ENCODE measurements at places on chromosomes 1 and 21.

DNA sequence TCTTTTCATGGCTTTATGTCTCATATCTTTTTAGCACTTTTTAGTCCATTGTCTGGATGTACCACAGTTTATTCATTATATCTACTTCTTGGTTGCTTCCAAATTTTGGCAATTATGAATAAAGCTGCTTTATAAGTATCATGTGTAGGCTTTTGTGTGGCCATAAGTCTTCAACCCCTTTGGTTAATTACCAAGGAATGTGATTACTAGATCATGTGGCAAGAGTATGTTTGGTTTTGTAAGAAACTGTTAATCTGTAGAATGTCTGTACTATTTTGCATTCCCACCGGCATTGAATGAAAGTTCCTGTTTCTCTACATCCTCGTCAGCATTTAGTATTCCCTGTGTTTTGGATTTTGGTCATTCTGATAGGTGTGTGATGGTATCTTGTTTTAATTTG, 31.5 kb downstream of the ZBTB40 start:
- no peak for DNase-seq

DNA sequence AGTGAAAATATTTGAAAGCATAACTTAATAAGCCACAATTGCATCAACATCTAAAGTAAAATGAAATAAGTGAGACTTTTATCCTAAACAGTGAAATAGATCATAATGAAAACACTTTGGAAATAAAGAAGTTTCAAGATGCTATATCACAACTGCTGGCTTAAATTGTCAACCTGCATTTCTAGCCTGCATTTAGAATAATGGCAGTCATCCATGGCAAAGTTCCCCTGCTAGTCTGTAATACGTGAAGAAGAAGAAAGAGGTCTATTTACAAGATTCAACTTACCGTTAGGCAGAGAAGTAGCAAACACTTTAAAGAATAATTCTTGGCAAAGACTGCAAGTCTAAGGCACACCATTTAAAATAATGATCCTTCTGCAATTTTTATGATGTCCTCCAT, 133.6 kb downstream of the DPYD start:
- DNase-seq: no peak

GRCh38 chr1:55143684-55144083, 71.5 kb downstream of the USP24 start:
- DNase-seq: peak; percentile 33

DNA sequence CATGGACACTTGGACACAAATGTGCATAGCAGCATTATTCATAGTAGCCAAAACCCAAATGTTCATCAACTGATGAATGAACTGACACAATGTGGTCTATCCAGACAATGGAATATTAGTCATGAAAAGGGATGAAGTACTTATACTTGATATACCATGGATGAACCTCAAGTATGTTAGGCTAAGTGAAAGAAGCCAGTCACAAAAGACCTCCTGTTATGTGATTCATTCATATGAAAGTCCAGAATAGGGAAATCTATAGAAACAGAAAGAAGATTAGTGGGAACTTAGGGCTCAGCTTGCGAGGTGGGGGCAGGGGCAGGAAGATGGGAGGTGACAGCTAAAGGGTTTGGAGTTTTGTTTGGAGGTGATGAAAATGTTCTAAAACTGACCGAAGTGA, 7.4 kb downstream of the KCNE1 start:
- no peak for DNase-seq

DNA sequence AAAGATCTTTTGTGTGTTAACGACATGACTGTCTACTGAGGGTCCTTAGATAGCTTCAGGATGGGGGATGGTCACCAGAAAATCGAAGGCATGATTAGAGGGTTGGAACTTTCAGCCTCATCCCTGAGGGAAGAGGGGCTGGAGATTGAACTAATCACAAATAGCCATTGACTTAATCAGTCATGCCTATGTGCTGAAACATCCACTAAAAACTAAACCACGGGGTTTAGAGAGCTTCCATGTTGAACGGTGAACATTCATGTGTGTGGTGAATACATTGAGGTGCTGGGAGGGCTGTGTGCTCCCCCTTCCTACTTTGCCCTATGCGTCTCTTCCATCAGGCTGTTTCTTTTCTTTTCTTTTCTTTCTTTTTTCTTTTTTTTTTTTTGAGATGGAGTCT, 17.0 kb downstream of the RBP7 start:
- no peak for DNase-seq

- peak; percentile 9 for DNase-seq
Measured at GRCh38 chr1:207004931-207005830, 27.4 kb downstream of the C1orf116 start.

Data from stimulated activated naive CD8-positive, alpha-beta T cell treated with anti-CD3 and anti-CD28 coated beads, Interleukin-15, amount 100 ng/mL, for 72 hours (primary cell).